ENCODE measurements at places on chromosomes 7 and 10.

- DNase-seq, result no peak
These were observed 5.3 kb downstream of the CFTR start for GRCh38 chr7:117485118-117485620.

DNA sequence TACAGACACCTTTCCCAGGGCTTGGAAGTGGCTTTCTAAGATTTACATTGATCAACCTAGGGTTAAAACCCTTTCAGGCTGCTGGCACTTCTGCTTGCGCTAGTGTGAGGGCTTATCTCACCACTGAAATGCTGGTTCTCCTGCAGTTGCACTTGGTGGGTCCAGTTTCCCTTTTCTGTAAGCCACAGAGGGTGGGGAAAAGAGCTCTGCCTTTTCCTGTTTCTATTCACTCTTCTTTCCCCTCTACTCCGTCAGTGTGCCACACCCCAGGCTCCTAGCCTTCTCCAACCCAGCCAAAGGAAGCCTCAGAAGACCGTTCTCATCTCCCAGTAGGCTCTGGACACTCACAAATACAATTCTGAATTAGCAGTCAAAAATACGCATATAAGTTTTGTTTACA, 19.0 kb upstream of the CAPZA2 start:
- DNase-seq, result no peak

GRCh38 chr7:99210265-99210970, 2.5 kb upstream of the KPNA7 start:
- DNase-seq, result no peak

DNA sequence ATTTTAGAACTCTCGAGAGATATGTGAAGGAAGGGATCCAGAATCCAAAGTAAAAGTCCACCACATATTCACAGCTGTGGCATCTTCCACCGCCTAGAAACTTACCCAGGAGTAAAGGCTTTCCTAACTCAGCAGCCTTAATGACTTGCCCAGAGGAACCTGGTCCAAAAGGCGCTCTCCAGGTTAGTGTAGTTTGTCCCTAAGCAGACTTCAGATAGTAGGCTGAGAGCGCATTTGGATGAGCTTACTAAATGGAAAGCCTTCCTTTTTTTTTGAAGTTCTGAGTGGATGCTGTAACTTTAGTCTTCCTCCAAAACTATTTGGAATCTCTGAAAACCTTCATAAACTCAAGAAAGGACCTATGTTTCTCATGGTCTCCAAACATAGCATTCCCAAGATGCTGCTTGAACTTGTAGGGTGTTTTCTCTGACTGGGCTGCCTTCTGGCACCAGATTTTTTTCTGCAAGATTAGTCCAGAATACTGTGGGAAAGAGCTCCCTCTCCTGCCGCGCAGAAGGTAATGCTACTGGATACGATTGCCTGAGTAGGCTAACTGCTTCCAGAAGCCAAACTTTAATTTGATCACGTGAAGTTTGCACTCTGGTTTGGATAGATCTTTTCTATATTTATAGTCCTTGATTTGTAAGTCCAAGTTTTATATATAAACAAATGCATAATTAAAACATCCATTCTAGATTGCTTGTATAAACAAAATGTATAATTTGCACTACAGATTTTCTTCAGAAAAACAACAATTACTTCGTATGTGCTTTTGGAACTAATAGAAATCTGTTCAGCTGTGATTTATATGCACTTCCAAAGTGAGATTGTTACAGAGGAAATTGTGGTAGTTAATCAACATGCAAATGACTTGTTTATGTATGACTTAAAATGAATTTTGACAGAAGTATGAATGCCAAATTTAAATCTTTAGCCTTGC, 19.6 kb upstream of the GPR37 start:
- DNase-seq, result no peak

Data from esophagus squamous epithelium (tissue), 5 donors.